ENCODE measurements at places on chromosomes 6 and 20.
A peak's percentile ranks its signal among the peaks of the same experiment; 100 is the strongest.

- no peak for DNase-seq
These were observed 13.8 kb downstream of the DDRGK1 start for GRCh38 chr20:3190681-3191111.

- no peak for DNase-seq
These were observed 44.2 kb upstream of the CCR6 start for GRCh38 chr6:167078745-167079144.

DNA sequence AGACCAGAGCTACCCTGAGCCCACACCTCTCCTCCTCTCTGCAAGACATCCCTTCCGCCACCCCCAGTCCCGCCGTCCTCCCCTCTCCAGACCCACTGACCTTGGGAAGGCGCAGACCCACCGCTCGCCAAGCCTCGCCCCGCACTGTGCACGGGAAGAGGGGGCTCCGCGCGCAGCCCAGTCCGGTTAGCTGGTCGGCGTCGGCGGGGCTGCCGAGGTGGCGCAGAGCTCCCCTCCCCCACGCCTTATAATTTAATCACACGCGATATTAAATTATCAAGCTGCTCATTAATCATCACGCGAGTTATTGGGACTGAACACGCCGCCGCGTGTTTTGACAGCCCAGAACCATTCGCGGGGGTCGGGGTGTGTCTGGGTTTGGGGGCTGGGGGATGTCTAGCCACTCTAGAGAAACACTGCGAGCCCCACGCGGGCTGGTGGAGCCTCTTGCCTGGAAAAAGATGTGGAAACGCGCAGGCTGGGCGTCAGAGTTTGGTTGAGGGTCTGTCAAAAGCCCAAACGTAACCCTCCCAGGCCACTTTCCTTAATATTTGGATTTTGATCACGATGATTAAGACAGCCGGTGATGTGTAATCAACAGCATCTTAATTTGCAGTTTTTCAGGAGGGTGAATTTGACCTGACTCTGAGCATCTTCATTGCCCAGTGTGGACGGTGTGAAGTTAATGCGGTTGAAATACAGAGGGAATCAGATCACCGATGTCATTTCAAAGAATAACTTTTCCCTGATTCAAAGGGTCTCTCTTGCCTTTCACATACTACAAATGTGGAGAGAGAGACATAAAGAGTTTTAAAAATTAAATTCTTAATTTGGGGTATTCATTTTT is at the start of gene LINC00237:
LINC00237 (minus strand) TSS at position 188 of the 847 bp plus-strand sequence.
- no peak for DNase-seq

DNA sequence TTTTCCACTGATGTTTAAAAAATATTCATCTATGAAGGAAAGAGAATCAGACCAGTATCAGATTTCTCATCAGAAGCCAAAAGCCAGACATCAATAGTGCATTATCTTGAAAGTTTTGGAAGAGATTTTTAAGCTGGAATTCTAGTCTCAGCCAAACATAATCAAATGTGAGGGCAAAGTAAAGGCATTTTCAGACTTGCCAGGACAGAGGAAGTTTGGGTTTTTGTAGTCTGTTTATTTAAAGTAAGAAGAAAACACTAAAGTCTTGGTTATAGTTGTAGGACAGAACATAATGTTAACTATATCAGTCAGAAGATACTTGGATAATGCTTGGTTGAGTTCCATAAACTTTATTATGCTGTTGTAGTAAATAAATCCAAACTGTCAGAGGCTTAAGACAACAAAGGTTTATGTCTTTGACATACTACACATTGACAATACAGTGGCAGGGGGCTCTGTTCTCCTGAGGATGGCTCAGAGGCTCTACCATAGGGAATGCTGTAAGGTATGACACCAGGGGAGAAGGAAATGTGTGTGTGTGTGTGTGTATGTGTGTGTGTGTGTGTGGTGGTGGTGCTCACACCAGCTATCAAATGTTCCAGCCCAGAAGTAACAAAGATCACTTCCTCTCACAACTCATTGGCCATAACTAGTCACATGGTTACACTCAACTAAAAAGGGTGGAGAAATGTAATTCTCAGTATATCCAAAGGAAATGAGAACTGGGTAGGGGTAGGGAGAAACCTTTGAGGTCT is 26.7 kb upstream of the YWHAB start:
- DNase-seq: no peak

GRCh38 chr6:136252441-136252840 is 2.3 kb upstream of the MTFR2 start:
- DNase-seq: no peak

DNA sequence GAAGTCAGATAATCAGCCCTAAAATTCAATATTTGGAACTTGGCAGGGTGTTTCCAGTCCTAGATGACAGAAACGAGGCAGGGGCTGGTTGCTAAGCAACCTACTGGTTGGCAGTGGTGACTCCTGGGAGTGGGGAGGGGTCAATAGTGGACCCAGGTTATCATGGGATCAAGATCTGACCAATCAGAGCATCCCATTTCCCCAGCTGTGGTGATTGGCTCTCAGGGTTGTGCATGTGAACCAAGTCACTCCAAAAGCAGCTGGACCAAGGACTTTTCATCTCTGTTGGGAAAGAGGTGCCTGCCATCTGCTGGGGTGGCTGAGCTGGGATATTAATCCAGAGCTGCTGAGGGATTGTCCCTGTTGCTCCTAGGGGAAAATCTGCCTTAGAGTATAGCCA is 253.4 kb downstream of the PREX1 start:
- peak; percentile 76 for DNase-seq

GRCh38 chr6:13674533-13675190 is 37.0 kb downstream of the RANBP9 start:
- no peak for DNase-seq

GRCh38 chr20:8640461-8640860 is 428.4 kb upstream of the PLCB4 start:
- DNase-seq: no peak

DNA sequence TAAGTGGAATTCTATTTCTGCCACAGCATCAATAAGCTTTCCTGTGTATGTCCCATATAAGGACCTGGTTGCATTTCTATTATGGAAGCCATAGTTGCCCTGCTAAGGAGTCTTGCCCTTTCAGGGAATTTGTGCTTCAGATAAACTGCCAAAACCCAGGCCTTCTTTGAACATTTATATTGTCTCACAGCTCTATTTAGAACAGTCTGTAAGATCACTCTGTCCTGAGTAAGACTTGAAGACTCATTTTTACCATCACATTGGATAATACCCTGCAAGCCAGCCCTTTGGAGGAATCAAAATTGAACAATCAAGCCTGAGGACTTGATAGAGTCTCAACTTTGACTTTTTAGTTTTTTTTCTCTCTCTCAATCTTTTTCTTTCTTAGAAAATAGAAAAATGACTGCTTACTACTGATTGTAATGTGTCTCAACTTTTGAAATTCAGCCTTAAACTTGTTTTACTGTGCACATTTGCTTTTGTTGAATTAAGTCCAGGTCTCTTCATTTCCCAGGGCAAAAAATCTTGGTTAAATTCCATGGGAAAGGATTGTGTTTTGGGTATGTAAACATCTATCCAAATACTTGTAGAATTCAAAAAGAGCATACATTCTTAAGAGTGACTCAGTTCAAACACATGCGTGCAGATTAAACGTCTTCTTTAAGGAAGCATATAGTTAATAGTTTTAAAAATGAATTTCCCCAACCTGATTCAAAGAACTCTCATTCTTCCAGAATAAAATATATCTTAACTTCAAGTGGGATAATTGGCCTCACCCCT is 91.2 kb downstream of the PLCB1 start:
- no peak for DNase-seq

- no peak for DNase-seq
These were observed 499 bp downstream of the TTI1 start for GRCh38 chr20:38032585-38033329.

Data from SK-N-DZ (cell line).